Stimulated activated CD4-positive, alpha-beta T cell treated with anti-CD3 and anti-CD28 coated beads, TNF-alpha, amount 100 ng/mL, for 24 hours (primary cell): ENCODE measurements at places on chromosomes 11 and 22.
A peak's percentile ranks its signal among the peaks of the same experiment; 100 is the strongest.

DNA sequence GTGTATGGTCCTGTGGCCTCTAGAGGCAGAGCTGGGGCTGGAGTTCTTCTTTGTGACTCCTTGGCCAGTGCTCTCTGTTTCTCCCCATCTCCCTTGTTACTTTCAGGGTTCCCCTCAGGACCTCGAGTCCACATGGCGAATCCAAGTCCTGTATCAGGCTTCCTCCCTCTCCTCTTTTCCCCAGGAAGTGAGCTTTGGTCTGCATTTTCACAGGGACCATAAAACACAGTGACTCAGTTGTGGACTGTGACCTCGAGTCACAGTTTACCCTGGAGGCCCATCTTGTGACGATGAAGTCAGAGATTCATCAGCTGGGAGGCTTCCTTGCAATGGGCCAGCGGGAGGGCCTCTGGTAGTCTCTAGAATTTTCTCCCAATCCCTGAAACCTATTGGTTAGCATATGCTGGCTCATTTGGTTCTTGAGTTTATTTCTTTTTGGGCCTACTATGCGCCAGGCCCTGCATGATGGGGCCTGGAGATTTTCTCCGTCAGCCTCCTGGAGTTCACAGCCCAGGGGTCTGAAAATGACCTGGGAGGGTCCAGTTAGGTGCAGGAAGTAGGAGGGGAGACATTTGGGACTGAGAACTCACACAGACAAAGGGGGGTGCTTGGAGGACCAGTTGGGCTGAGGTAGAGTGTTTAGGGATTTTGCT is 100.8 kb downstream of the KIAA1671 start:
- no peak for DNase-seq

GRCh38 chr22:31279821-31280505 is 12.3 kb downstream of the PIK3IP1 start:
- DNase-seq = no peak

GRCh38 chr11:64028398-64029115 is 7.2 kb upstream of the FLRT1 start:
- DNase-seq = no peak

DNA sequence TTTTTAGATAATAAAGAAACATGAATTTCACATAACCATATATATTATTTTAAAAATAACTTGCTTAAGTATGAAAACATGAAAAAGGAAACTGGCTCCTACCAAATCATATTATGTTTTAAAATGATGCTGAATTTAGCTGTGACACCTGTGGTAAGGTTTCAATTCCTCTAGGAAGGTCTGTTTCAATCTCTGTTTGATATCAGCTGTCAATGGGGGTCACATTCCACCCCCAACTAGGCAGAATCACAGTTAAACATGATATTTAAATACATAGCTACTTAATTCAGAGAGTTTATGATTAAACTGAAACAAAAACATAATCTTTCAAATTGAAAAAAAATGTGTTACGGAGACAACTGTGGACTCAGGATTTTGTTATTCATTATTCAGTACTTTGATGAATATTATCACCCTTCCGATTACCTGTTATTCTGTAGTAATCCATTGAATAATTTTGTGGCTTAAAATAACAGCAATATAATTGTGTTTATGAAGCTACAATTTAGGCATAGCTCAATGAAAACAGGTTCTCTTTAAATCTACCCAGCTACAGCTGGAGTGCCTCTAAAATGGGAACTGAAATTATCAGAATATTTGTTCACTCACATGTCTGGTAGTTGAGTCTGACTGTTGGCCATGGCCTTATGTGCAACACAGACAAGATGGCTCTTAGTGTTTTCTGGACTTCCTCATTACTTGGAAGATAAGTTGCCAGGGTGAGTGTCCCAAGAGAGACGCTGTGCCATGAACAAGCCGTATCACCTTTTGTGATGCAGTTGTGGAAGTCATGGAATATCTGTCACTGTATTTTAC is 244.6 kb upstream of the ANO3 start:
- no peak for DNase-seq

DNA sequence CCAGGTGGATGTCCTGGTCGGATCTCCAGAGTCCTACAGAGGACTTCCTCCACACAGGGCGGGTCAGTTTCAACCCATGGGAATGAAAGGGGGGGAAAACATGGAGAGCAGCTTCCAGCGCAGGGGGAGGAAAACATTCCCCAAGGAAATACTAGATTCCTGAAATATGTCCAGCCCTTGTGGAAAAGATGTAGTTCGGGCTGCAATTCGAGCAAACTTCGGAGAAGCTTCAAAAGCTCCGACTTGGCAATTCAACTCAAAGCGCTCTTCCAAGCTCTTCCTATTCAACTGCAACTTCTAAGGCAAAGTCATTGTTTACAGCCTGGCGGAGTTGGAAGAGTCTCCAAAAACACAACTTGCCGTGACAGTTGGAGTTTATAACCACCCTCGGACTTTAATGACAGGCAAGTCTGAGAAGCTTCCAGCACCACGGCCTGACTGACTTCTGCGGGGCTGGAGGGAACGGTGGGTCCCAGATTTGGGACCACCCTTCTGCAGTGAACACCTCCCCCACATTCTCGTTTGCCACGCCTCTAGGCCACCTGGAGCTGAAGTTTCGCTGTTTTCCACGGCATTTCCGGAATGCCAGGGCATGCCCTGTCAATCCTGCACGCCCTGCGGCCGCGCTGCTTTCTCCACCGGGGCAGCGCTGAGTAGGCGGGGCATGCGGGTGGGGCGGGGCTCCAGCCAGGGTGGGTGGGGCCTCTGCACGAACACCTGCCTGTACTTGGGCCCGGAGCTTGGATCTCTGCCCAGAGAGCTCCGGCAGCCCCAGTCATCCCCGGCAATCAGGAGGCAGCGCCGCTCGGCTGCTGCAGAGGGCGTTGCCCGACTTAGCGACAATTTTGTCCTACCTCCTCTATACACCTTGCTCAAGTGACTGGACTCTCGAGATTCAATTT is 49.0 kb upstream of the BIRC3 start:
- DNase-seq = peak; percentile 79

DNA sequence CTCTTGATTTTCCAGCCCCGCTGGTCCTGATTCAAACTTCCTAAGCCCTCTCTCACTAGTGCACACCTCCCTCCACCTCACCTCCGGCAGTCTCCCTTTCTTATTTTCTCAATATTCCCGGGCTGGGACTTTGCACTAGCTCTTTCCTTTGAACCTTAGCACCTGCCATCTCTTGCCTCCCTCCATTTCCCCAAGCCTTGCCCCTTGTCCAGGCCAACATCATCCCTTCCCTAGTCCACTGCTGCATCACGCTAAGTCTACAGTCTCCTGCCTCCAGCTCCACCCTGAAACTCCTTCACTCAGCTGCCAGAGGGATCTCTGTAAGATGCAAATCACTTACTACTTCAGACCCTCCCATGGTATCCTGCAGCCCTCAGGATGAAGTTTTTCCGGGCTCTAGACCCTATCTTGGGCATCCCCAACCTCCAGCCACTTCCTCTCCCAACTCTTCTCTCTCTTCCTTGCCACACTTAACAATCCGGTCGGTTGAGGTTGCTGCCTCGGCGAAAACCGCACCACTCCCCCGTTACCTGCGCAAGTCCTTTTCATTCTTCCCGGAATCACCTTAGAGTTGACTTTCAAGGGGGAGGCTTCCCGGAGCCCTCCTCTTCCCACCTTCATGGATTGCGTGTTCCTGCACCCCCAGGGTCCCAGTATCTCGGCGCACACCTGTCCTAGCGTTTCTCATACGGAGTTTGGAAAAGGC is 42.7 kb downstream of the NECTIN1 start:
- DNase-seq = no peak
